ENCODE measurements at places on chromosomes 3 and 15.

DNA sequence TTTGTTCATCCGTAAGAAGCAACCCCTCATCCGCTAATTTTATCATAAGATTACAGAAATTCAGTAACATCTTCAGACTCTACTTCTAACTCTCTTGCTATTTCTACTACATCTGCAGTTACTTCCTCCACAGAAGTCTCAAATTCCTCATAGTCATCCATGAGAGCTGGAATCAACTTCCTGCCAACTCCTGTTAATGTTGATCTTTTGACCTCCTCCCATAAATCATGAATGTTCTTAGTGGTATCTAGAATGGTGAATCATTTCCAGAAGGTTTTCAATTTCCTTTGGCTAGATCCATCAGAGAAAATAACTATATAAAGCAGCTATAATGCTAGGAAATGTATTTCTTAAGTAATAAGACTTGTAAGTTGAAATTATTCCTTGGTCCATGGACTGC lies 115.1 kb downstream of the TAFA4 start:
- DNase-seq: no peak

DNA sequence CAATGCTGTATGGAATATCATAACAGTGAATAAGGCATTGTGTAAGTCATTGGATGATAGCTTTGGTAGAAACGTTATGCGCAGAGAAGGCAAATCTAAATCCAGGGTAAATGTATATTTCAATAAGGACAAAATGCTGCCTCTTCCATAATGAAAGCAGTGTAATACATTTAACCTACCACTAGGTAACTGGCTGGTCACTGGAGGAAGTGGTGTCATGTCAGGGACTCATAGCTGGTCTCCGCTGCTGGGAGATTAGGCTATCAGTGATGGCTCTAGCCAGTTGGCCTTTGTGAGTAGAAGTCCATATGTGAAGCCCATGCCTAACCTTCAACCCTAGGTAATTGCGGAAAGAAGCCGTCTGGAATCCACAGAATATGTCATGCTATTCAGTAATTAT lies 140.9 kb downstream of the NLGN1 start:
- no peak for DNase-seq

DNA sequence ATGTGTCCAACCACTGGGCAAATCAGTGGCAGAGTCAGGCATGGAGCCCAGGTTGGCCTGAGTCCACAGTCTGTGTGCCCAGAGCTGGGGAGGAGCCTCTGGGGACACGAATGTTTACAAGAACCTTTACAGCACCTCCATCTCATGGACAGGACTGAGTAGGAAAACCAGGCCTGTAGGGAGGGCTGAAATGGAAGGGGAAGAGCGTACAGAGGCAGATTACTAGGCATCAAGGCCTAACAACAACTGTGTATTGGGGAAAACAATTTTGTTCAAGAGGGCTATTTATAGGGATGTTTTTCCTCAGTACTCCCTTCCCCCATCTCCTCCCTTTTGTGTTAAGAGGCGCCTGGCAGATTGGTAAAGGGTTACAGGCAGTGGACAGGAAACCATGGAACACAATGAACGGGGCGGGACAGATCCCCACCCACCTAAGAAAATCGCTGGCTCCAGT lies 15.1 kb upstream of the ARHGAP31 start:
- no peak for DNase-seq

- DNase-seq: no peak
Observed at GRCh38 chr3:140145528-140145927, 210.5 kb downstream of the CLSTN2 start.

GRCh38 chr3:55066551-55067047 lies 138.7 kb upstream of the LRTM1 start:
- DNase-seq: no peak

GRCh38 chr3:99253963-99254355 lies 352.5 kb upstream of the DCBLD2 start:
- no peak for DNase-seq
